Left lobe of liver (tissue), 2 donors: ENCODE measurements at places on chromosomes 11 and 22. TPM values are rescaled to one million over a fixed set of nuclear protein-coding genes. Genes with fewer than 3 reads are reported as not detected.

The MIOX gene
- not detected for total RNA-seq

The TNNI2 gene
- not detected for total RNA-seq

The WT1 gene
- total RNA-seq: not detected

The PAMR1 gene
- 1.8 TPM for total RNA-seq

The KRTAP5-5 gene
- not detected for total RNA-seq

The LRRC10B gene
- not detected for total RNA-seq

The HOATZ gene
- total RNA-seq: not detected

The SCN2B gene
- total RNA-seq: not detected

The P2RX3 gene
- 0.50 TPM for total RNA-seq

The HTR3A gene
- not detected for total RNA-seq

The SCGB1A1 gene
- total RNA-seq: 2.0 TPM

The TCN2 gene
- total RNA-seq: 12.3 TPM

The DGCR6 gene
- total RNA-seq: 4.2 TPM

The PLEKHA7 gene
- 25.8 TPM for total RNA-seq

The NAV2 gene
- 32.0 TPM for total RNA-seq

The C11orf71 gene
- total RNA-seq: 11.9 TPM

The POLD3 gene
- total RNA-seq: 3.0 TPM

The THOC5 gene
- total RNA-seq: 17.4 TPM

The MS4A7 gene
- total RNA-seq: 13.7 TPM

The A4GALT gene
- total RNA-seq: 1.0 TPM

The EMID1 gene
- 1.3 TPM for total RNA-seq

The SEC14L6 gene
- 0.08 TPM for total RNA-seq

The MS4A15 gene
- not detected for total RNA-seq

The DRICH1 gene
- 0.18 TPM for total RNA-seq

The GSTT2 gene
- total RNA-seq: not detected

The MISFA gene
- 1.2 TPM for total RNA-seq

The FXYD6 gene
- total RNA-seq: 10.4 TPM

The FZD4 gene
- 15.8 TPM for total RNA-seq

The TYR gene
- not detected for total RNA-seq

The CASP12 gene
- total RNA-seq: not detected

The OR6T1 gene
- total RNA-seq: not detected

The SEPTIN3 gene
- total RNA-seq: not detected

The MGAT3 gene
- 0.13 TPM for total RNA-seq

The PHLDA2 gene
- 1.3 TPM for total RNA-seq

The OR51B4 gene
- not detected for total RNA-seq

The ROM1 gene
- 1.1 TPM for total RNA-seq

The CREB3L1 gene
- 0.30 TPM for total RNA-seq

The DNAJB7 gene
- total RNA-seq: not detected

The SLC22A12 gene
- total RNA-seq: not detected

The F2 gene
- total RNA-seq: 1,408 TPM

The BTBD18 gene
- total RNA-seq: not detected

The NELL1 gene
- not detected for total RNA-seq

The GLYATL2 gene
- total RNA-seq: not detected

The NRXN2 gene
- total RNA-seq: 0.98 TPM

The GAS2 gene
- total RNA-seq: 34.2 TPM

The TPH1 gene
- 0.05 TPM for total RNA-seq

The ARHGAP20 gene
- 1.0 TPM for total RNA-seq

The PRR33 gene
- not detected for total RNA-seq

The FJX1 gene
- total RNA-seq: 0.73 TPM
